Cerebellum (tissue), 4 donors: ENCODE measurements at places on chromosomes 11 and 22. TPM values are rescaled to one million over a fixed set of nuclear protein-coding genes. Genes with fewer than 3 reads are reported as not detected.

GRCh38 chr11:118051611-118052461 lies 25.0 kb upstream of the TMPRSS4 start:
- DNase-seq, result no peak

- no peak for DNase-seq
Observed at GRCh38 chr11:1397146-1397861, 7.6 kb downstream of the BRSK2 start.

GRCh38 chr11:2219318-2220017 lies 47.9 kb upstream of the TH start:
- no peak for DNase-seq

GRCh38 chr11:68939583-68940555 lies 36.2 kb downstream of the IGHMBP2 start:
- DNase-seq, result no peak

Gene SLC25A18
- total RNA-seq, result 2.5 TPM

Gene ANKRD42
- total RNA-seq, result 9.3 TPM
